HCT116 (cell line): ENCODE measurements at places on chromosomes 16 and 17. TPM values are rescaled to one million over a fixed set of nuclear protein-coding genes. Genes with fewer than 3 reads are reported as not detected.

DNA sequence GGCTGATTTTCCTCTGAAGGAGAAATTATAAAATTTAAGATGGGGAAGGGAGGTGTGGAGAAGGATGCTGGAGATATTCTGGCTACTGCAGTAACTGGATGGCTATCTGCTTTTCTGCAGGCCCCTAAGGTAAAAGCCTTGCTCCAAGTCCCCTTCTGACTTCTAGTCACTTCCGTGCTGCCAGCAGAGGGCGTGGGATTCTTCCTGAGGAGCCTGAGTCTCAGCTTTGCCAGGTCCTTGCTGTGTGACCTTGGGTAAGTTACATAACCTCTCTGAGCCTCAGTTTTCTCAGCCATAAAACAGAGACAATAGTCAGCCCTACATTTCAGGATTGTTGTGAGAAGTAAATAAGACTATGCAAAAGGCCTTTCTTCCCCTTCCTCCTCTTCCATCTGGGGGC, 24.3 kb upstream of the TMEM220 start:
- DNase-seq = peak; percentile 51

The SOST gene
- total RNA-seq = not detected

DNA sequence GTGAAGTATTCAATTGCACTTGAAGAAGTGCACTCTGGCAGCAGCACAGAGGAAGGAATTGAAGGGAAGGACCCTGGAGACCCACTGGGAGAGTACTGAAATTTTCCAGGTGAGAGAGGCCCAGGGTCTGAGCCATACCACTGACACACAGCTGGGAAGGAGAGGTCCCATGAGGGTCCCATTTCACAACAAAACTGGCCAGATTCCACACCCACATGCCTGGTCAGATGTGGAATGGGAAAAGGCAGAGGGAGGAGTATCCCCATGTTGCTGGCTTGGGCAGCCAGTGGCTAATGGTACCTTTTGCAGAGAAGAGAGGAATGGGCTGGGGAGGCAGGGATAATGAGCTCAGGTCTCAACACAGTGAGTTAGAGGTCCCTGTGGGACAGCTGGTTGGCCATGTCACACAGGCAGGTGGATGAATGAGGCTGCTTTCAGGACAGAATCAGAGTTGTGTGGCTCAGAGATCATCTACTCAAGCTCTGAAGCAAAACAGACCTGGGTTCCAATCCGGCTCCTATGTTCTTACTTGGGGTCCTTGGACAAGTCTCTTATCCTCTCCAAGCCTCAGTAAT, 26.2 kb upstream of the NGFR start:
- no peak for DNase-seq

GRCh38 chr17:81271226-81271625, 23.9 kb downstream of the SLC38A10 start:
- DNase-seq = no peak

DNA sequence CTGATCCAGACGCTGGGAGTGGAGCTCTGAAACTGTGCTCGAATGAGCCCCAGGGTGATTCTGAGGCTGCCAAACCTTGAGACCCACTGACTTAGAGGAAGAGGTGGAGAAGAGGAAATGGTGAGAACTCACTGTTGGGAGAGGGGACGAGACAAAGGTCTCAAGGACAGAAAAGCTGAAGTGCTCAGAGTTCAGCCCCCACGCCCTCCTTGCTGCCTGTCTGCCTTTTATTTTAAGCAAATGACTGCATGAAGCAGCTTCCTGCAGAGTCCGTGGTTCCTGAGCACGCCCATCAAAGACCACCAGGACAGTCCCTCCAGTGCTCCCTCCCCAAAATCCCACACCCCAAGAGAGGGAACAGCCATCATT, 20.4 kb downstream of the COTL1 start:
- no peak for DNase-seq

DNA sequence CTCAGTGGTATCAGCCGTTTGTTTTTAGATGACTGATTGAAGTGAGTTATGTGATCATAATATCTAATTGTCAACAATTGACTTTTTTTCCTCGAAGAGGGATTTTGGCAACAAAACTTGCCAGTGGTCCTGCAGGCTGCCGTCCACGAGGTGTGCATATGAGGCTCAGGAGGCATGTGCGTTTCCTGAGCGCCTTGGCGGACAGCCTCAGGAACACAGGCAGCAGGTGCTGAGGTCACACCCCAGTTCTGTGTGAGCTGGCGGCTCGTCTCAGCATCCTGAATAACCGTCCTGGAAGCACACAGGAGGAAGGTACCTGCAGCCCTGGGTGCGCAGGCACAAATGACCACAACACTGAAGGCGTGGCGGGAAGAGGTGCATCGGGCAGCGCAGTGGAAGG, 11.7 kb downstream of the SPG7 start:
- DNase-seq = no peak

DNA sequence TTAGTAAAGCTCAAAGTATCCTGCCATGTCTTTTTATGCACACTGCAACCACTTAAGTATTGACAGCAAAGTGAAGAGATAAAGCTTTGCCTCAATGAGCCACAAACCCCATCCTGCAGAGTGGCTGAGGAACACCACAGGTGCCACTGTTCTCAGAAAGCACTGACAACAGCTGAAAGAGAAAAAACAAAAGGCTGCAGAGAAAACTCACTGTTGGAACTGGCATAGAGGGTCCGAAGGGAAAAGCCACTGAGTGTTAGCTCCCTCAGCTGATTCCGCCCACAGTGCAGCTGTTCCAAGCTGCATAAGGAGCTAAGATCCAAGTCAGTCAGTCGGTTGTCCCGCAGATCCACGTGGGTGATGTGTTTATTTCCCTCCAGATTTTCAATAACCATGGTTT, 48.3 kb downstream of the PHLPP2 start:
- DNase-seq = no peak

GRCh38 chr16:19710991-19711545, 7.0 kb downstream of the KNOP1 start:
- no peak for DNase-seq

The TP53TG3C gene
- total RNA-seq = not detected

The ZDHHC1 gene
- 9.1 TPM for total RNA-seq

The MCRIP1 gene
- 59.2 TPM for total RNA-seq
